ENCODE measurements at places on chromosomes 1 and 21. TPM values are rescaled to one million over a fixed set of nuclear protein-coding genes. Genes with fewer than 3 reads are reported as not detected.

DNA sequence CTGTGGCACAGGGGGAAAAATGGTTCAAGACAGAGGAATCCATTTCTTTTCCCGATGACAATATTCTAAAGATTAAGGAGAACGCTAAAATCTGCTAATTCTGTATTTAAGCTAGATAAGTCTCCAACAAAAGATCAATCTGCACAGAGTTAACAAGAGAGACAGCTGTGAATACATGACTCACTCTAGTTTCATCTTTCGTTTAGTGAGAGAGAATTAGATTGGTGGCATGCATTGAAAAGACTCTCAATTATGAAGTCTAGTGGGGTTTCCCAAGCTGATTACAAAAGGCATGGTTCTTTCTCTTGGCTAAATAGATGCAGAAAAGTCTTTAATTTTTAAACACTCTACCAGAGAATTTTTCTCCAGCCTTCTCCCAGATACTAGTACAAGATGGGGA, 34.4 kb downstream of the CAPN9 start:
- DNase-seq = no peak
- H3K4me1 ChIP-seq = no peaks in the 10 kb centered on the region
- no peak overlapping the region for H3K4me3 ChIP-seq
- no peaks in the 10 kb centered on the region for H3K27me3 ChIP-seq
- H3K27ac ChIP-seq = no peak overlapping the region

- peak; percentile 4 for DNase-seq
- no peaks in the 10 kb centered on the region for H3K36me3 ChIP-seq
- H3K27me3 ChIP-seq = peaks cover 49% of the 10 kb centered on the region
- no peak overlapping the region for H3K4me3 ChIP-seq
- H3K4me1 ChIP-seq = peaks cover 13% of the 10 kb centered on the region
- H3K27ac ChIP-seq = peak overlapping the region; percentile 53
These were observed 3.2 kb downstream of the COL16A1 start for GRCh38 chr1:31700468-31701090.

DNA sequence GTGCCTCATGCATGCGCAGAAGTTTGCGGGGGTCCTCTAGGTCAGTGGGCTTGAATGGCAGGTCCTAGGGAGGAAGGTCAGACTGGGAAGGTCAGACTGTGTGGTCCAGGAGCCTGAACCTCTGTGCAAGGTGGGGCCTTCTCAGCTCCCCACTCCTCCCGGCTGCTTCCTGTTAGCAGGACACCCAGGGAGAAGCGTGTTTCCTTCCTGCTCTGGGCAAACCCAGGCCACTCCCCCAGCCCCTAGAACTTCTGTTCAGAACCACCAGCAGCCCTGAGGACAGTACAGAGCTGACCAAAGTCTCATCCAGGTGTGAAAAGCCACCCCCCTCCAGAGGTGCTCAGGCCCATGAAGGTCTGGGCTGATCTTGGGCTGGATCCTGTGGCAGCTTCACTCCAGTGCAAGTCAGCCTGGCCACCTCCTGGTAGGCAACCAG, 29.9 kb downstream of the NAV1 start:
- H3K27ac ChIP-seq = no peak overlapping the region
- H3K4me1 ChIP-seq = peaks cover 31% of the 10 kb centered on the region
- DNase-seq = no peak
- H3K4me3 ChIP-seq = no peak overlapping the region
- H3K27me3 ChIP-seq = no peaks in the 10 kb centered on the region

GRCh38 chr1:76832521-76832920, 34.8 kb upstream of the ST6GALNAC5 start:
- H3K4me1 ChIP-seq = no peaks in the 10 kb centered on the region
- no peaks in the 10 kb centered on the region for H3K27me3 ChIP-seq
- no peak for DNase-seq
- H3K4me3 ChIP-seq = no peak overlapping the region

GRCh38 chr1:110243574-110243973, 33.5 kb downstream of the KCNC4 start:
- H3K36me3 ChIP-seq = no peaks in the 10 kb centered on the region
- no peak overlapping the region for H3K27ac ChIP-seq
- no peaks in the 10 kb centered on the region for H3K27me3 ChIP-seq
- H3K4me1 ChIP-seq = no peaks in the 10 kb centered on the region
- no peak overlapping the region for H3K4me3 ChIP-seq

GRCh38 chr1:19799230-19800075, at the start of gene TMCO4:
TSS of gene TMCO4 (minus strand) at chr1:19799916. CDS start at chr1:19780758, 19,158 bp downstream.
- peaks cover 11% of the 10 kb centered on the region for H3K4me1 ChIP-seq
- no peaks in the 10 kb centered on the region for H3K27me3 ChIP-seq
- DNase-seq = no peak
- H3K4me3 ChIP-seq = peak within 1 kb of the TSS; percentile 69

DNA sequence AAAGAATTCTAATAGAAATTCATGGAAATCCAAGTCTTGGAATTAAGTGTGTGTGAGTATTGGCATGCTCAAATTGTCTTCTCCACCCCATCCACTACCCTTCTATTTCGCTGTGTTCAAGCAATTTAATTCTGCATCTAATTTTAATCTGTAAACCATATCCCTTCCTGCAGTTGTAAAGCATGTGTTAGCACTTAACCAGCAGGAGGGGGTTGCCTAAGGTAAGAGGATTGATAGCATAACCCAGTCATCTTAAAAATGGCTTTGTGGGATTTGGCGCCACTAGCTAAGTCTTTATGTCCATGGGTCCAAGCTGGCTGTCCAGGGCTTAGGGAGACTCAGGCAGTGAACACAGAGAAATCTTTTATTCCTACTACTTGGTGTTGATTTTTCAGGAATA, 210.3 kb downstream of the PTPRC start:
- DNase-seq = no peak
- H3K27me3 ChIP-seq = no peaks in the 10 kb centered on the region
- peaks cover 33% of the 10 kb centered on the region for H3K36me3 ChIP-seq
- H3K27ac ChIP-seq = no peak overlapping the region
- H3K4me3 ChIP-seq = no peak overlapping the region

DNA sequence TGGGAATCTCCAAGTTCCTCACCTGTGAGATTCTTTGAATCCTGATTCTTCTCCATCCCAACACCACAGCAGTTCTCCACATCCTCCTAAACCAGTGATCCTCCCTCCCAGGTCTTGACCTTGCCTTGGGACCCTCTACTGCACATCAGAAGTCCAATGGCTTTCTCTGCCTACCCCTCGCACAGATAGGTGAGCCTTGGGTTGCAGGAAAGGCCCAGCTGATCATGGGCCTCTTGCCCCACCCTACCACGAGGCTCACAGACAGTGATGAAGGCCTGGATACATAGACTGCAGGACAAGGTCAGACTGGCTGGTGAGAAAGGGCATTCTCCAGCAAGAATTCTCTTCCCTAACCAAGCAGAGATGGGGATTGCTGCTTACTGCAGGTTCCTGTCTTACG, 825 bp downstream of the FABP3 start:
- H3K4me3 ChIP-seq = no peak overlapping the region
- no peaks in the 10 kb centered on the region for H3K27me3 ChIP-seq
- DNase-seq = no peak
- H3K36me3 ChIP-seq = no peaks in the 10 kb centered on the region

DNA sequence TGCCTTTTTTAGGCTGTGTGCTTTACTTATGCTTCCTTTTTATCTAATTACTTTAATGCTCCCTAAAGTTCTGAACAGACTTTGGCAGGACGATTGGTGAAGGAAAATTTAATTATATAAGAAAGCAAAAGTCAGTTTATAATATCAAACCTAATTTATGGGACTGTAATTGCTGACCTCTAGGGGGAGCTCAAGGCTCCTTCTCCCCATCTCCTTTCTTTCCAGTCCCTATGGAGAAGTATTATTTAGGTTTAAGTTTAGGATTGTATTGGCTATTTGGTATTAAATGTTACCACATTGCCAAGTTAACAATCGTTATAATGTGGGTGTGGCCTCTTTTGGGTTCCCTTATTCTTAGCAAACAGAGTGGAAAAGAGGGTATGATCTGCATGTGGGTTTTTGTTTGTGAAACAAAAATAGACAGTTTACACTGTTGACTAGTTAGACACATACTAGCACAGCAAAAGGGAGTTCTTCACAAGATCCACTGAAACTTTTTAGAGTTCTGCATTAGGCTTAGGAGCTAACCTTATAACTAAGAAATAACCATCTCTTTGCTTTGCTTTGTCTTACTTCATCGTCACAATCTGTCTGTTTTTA, 48.2 kb upstream of the TNFSF4 start:
- H3K27me3 ChIP-seq = no peaks in the 10 kb centered on the region
- peak; percentile 16 for DNase-seq
- H3K4me3 ChIP-seq = no peak overlapping the region
- no peaks in the 10 kb centered on the region for H3K36me3 ChIP-seq
- H3K4me1 ChIP-seq = no peaks in the 10 kb centered on the region
- no peak overlapping the region for H3K27ac ChIP-seq

- H3K27ac ChIP-seq = no peak overlapping the region
- H3K27me3 ChIP-seq = no peaks in the 10 kb centered on the region
- H3K36me3 ChIP-seq = no peaks in the 10 kb centered on the region
- no peak overlapping the region for H3K4me3 ChIP-seq
- DNase-seq = no peak
These were observed 17.5 kb downstream of the CFAP45 start for GRCh38 chr1:159882527-159882862.

GRCh38 chr1:1136547-1137230, 20.8 kb upstream of the C1orf159 start:
- peaks cover 14% of the 10 kb centered on the region for H3K4me1 ChIP-seq
- no peak overlapping the region for H3K27ac ChIP-seq
- H3K36me3 ChIP-seq = no peaks in the 10 kb centered on the region
- peaks cover 41% of the 10 kb centered on the region for H3K27me3 ChIP-seq
- no peak overlapping the region for H3K4me3 ChIP-seq
- peak; percentile 78 for DNase-seq

- DNase-seq = no peak
- no peak overlapping the region for H3K4me3 ChIP-seq
- H3K27ac ChIP-seq = no peak overlapping the region
- H3K27me3 ChIP-seq = no peaks in the 10 kb centered on the region
These were observed 590.6 kb downstream of the NUF2 start for GRCh38 chr1:163912170-163912884.

GRCh38 chr1:11377001-11377583, 101.9 kb upstream of the DISP3 start:
- no peak for DNase-seq
- no peaks in the 10 kb centered on the region for H3K4me1 ChIP-seq

- H3K4me1 ChIP-seq = no peaks in the 10 kb centered on the region
- H3K27me3 ChIP-seq = no peaks in the 10 kb centered on the region
- no peak overlapping the region for H3K27ac ChIP-seq
- DNase-seq = no peak
These were observed 112.0 kb downstream of the ST3GAL3 start for GRCh38 chr1:43819357-43819756.

- H3K36me3 ChIP-seq = no peaks in the 10 kb centered on the region
- DNase-seq = no peak
- no peaks in the 10 kb centered on the region for H3K4me1 ChIP-seq
- H3K4me3 ChIP-seq = no peak overlapping the region
These were observed 257.2 kb upstream of the AJAP1 start for GRCh38 chr1:4397196-4397595.

DNA sequence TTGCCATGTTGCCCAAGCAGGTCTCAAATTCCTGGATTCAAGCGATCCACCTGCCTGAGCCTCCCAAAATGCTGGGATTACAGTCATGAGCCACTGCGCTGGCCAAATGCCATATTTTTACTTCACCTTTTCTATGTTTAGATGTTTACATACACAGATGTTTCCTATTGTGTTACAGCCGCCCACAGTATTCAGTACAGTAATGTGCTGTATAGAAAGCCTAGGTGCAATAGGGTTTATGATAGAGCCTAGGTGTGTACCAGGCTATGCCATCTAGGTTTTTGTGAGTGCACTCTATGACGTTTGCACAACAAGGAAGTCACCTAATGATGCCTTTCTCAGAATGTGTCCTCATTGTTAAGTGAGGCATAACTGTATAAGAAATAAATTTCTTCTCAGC, 153.4 kb downstream of the CHRM3 start:
- H3K27me3 ChIP-seq = no peaks in the 10 kb centered on the region
- no peak for DNase-seq
- no peak overlapping the region for H3K27ac ChIP-seq
- H3K36me3 ChIP-seq = no peaks in the 10 kb centered on the region

GRCh38 chr1:91724644-91725043, 161.3 kb downstream of the TGFBR3 start:
- H3K4me3 ChIP-seq = no peak overlapping the region
- no peak for DNase-seq
- no peaks in the 10 kb centered on the region for H3K27me3 ChIP-seq
- H3K36me3 ChIP-seq = no peaks in the 10 kb centered on the region
- H3K27ac ChIP-seq = no peak overlapping the region
- peaks cover 8% of the 10 kb centered on the region for H3K4me1 ChIP-seq

- H3K4me1 ChIP-seq = no peaks in the 10 kb centered on the region
- H3K27ac ChIP-seq = no peak overlapping the region
- no peak overlapping the region for H3K4me3 ChIP-seq
These were observed 658.0 kb downstream of the PTPRU start for GRCh38 chr1:29894311-29894710.

DNA sequence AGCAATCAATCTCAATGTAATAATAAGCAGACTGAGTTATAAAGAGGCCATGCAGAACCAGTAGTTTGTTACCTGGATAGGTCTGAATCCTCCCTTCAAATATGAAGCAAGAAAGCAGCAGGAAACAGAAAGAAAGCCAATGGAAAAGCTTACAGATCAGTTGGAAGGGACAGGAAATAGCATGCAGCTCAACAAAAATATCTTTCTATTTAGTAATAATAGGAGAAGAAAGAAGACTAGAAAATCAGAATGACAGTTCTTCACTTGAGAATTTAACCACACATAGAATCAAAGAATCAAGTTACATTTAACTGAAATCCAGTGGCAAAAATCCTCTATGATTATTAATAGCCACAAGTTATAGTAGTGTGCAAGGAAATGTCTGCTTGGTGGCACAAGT, 194.4 kb downstream of the EIF4G3 start:
- no peak for DNase-seq
- no peaks in the 10 kb centered on the region for H3K27me3 ChIP-seq
- H3K4me3 ChIP-seq = no peak overlapping the region
- no peaks in the 10 kb centered on the region for H3K4me1 ChIP-seq

GRCh38 chr1:110515891-110516290, 3.1 kb downstream of the KCNA10 start:
- H3K27me3 ChIP-seq = no peaks in the 10 kb centered on the region
- no peaks in the 10 kb centered on the region for H3K4me1 ChIP-seq
- DNase-seq = no peak
- H3K36me3 ChIP-seq = no peaks in the 10 kb centered on the region
- H3K27ac ChIP-seq = no peak overlapping the region

DNA sequence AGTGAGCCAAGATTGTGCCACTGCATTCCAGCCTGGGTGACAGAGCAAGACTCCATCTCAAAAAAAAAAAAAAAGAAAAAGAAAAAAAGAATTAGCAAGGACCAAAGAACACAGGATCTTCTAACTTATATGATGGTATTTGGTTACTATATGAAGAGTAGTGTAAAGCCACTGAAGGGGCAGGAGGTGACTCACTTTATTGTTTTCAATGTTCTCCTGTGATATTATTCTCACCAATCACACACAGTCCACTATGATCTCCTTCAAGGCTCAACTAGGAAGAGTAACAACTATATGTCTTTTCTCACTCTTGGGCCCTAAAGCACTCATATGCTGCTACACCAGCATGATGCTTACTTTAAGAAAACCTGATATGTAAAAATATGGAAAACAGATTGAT, 26.7 kb downstream of the RC3H1 start:
- H3K36me3 ChIP-seq = no peaks in the 10 kb centered on the region
- H3K4me3 ChIP-seq = no peak overlapping the region
- peaks cover 9% of the 10 kb centered on the region for H3K4me1 ChIP-seq
- H3K27ac ChIP-seq = no peak overlapping the region

The ESRRG gene
- 0.63 TPM for total RNA-seq

The AMY1B gene
- total RNA-seq = 2.5 TPM

The IGSF8 gene
- 38.3 TPM for total RNA-seq

The PTGFRN gene
- total RNA-seq = 77.5 TPM

The ABCA4 gene
- total RNA-seq = 2.7 TPM

The RHCE gene
- total RNA-seq = 0.64 TPM

The REN gene
- total RNA-seq = 0.18 TPM

The SEC16B gene
- 1.8 TPM for total RNA-seq

The TGFB2 gene
- total RNA-seq = 9.8 TPM

All from left lung (tissue), 14 donors.